Amniotic stem cell (primary cell): ENCODE measurements at places on chromosomes 3 and 15.

GRCh38 chr3:58766587-58767282 is 100.2 kb upstream of the FAM3D start:
- DNase-seq = no peak

- no peak for DNase-seq
These were observed 62.2 kb downstream of the CASR start for GRCh38 chr3:122245513-122246174.

- no peak for DNase-seq
These were observed 73.5 kb downstream of the EDEM1 start for GRCh38 chr3:5260992-5261501.

- DNase-seq = no peak
These were observed 74.8 kb downstream of the SCN5A start for GRCh38 chr3:38574411-38575278.

DNA sequence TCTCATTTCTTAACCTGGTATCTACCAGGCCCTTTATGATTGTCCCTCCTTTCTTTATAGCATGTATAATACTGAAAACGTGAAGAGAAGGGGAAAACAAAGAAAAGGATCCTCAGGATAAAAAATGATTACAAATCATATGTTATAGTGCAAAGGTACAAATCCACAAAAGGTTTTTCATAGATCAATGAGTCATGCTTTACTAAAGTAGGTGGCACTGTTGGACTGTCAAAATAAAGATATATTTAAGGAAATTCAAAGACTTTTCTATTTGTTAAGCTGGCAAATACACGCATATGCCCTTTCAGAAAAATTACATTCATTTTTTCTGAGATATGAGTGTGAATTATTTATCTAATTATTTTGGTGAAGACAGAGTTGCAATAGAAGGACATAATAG is 151.6 kb downstream of the CADM2 start:
- no peak for DNase-seq

GRCh38 chr3:155254445-155254844 is 39.0 kb downstream of the STRIT1 start:
- no peak for DNase-seq

DNA sequence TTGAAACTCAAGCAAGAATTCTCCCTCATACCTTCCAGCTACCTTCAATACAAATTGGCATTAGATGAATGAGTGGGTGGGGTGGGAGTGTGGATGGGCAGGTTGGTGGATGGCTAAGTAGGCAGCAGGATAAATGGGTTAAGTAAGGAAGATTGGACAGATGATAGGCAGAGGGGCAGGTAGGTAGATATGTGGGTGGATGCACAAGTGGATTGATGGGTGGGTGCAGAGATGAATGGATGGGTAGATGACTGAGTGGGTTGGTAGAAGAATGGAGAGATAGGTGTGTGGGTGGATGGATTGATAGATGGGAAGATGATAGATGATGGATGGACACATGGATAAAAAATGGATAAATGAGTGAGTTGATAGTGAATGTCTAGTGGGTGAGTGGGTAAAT is 27.6 kb downstream of the VIPR1 start:
- no peak for DNase-seq

DNA sequence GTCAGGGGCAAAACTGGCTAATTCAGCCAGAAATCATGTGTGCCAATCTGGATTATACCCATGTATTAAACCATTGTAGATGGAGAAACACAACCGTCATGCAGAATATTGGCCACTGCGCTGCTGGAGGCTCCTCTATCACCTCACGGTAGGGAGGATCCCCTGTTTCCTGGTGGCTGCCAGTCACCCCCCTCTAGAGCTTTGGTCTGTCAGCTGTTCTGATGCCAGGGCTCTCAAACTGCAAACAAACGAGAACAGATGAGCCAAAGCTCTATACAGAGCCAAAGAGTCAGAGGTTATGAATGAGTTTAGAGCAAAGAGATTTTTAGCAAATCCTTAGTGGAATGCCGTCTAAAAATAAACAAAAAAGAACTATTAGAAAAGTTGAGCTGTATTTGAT is 62.5 kb downstream of the IL20RB start:
- DNase-seq = no peak

GRCh38 chr15:80970658-80971057 is 19.0 kb downstream of the MESD start:
- no peak for DNase-seq

DNA sequence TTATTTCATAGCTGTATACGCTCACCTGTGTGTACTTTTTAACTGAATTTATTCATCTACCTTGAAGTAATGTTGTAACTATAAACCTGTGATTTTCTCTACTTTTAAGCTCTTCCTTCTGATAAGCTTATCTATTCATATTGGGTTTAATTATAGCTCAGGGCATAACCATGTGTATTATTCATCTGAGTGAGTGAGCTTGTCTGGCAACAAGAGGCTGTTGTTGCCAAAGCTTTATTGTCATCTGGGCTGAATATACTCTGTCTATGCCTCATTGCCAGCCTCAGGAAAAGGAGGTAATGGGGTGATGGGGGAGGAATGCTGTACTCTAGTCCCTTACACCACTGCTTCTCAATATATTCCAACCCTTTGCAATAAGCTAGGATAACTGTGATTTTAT is 292.4 kb downstream of the UBE2E2 start:
- DNase-seq = no peak

DNA sequence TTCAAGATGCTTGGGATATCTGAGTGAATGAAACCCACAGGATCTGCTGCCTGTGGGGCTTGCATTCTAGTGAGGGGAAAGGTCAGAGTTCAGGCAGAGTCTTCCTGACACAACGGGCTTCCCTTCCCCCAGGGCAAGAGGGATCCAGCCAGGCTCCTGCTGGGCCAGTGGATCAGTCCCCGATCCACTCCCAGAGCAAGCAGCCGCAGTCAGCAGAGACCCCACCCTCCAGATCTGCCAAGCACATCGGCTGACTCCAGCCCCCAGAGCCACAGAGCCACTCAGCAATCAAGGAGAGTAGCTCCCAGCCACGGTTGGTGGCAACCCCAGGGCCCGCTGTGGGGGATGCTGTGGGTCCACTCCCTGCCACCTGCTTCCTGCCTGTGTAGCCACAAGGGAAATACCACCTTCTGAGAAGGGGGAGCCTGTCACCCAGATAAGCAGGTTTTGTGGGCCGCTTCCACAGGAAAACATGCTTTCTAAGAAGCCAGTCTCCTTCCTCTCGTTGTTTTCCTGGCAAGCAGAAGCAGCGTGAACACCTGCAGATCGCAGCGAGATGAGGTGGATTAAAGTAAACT is 44.9 kb downstream of the CPN2 start:
- no peak for DNase-seq

GRCh38 chr15:51085764-51086163 is 8.9 kb downstream of the TNFAIP8L3 start:
- no peak for DNase-seq

GRCh38 chr3:13018561-13019242 is 54.5 kb downstream of the IQSEC1 start:
- no peak for DNase-seq

DNA sequence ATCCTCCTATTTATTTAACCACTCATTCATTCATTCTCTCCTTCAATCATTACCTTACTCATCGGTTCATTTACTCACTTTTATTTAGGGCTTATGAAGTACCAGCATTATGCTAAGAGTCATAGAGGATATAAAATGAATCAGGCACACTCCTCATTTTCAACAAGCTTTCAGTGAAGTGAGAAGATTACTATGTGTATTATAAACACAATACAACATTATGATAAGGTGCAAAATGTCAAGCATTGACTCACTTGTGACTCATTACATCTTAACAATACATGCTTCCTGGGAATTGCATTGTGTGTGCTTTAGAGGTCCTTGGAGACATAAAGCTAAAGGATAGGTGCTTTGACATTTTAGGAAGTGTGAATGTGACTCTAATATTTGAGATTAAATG is 60.4 kb downstream of the PLAAT1 start:
- DNase-seq = no peak

- DNase-seq = no peak
These were observed 258.2 kb downstream of the SOX2 start for GRCh38 chr3:181969925-181970324.

- DNase-seq = no peak
These were observed 747.6 kb downstream of the NAALADL2 start for GRCh38 chr3:175606650-175607318.

DNA sequence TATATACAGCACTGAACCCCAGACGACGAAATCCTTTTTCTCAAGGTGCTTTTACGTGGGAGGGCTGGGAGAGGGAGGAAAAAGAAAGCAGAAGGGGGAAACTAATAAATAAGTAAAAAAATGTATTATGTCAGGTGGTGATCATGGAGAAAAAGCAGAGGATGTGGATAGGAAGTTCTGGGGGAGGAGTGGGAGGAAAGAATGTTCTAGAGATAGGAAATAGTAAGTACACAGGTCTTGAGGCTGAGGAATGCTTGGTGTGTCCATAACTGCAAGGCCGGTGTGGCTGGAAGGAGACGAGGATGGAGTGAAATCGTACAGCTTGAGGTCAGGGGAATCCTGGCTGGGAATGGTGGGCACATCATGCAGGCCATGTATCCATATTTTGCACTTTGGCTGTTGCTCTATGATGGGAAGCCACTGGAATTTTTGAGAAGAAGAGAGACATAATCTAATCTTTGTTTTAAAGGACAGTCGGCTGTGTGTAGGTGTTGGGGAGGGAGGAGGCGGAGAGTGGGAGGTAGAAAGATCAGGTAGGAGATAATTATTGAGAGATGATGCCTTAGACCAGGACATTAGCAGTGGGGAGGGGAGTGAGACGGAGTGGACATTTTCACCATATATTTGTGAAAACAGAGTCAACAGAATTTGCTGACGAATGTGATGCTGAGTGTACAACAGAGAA is 1.8 kb upstream of the UBE2E2 start:
- no peak for DNase-seq

DNA sequence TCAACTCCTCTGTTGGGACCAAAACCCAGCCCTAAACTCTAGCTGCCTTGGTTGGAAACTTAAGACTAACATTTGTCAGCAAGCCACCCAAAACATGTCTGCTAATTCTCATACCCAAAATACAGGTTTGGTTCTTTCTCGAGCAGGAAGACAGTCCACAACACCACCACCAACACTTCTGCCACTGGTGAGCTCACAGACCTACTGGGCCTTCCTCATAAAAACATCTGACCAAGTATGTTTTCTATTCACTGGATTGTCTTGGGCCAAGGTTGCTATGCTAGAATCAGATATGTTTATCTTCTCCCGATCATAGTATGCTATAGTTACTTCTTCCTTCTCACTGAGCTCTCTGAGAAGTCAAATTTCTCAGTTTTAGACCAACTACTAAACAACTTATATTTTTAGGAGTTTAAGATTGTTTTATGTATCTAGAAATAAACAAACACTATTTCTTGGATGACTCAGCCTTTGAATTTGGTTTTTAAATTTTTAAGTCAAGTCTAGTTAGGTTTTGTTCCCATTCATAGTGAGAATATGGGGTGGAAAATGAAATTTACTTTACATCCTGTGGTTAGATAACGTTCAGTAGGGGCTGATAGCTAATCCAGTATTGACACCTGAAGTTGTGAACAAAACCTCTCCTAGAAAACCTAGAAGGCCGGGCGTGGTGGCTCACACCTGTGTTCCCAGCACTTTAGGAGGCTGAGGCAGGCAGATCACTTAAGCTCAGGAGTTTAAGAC is 360.5 kb downstream of the RSL24D1 start:
- no peak for DNase-seq

DNA sequence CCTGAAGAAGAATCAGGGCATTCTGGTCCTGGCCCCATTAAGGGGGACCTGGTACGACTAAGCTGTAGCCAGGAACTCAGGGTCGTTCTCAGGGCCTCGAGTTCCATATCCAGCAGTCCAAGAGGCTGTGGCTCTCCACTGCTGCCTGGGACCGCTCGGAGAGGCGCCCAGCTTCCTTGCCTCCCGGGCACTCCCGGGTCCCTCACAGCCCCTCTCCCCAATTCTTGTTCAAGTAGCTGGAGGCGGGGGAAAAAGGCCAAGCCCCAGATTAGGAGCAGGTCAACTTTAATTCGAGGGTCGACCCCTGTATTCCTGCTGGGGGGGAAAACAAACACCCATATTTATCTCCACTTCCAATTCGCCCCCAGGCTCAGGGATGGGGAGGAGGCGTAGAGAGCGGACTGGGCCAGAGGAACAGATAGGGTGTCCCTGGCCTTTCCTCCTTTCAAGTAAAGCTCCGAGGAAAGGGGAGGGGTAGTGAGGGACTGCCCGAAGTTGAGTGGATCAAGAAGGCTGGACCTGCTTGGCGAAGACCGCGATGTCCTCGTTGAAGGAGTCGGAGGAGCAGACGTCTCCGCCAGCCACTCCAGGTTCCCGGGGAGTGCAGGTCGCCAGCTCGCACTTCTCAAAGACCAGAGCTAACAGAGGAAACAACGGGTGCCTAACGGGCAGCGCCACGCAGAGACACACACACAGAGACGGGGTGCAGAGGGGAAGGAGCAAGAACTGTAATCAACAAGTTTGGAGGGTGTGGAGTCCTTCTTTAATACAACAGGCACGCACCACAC is 4.4 kb downstream of the MEIS2 start:
- no peak for DNase-seq

DNA sequence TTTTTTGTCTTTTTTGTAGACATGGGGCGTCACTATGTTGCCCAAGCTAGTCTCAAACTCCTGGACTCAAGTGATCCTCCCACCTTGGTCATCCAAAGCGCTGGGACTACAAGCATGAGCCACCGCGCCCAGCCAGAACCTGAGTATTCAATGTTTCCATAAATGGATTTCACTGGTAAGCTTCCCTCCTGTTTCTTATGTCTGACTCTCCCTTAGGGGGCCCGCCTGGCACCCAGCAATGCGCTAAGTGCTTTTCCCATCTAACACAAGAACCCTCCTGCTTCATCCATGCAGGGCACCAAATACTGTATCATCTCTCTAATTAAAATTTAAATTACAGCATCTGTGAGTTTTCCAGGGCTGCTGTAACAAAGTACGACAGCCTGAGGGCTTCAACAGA is 44.9 kb downstream of the KLF15 start:
- no peak for DNase-seq

GRCh38 chr3:148968321-148968720 is 23.0 kb upstream of the GYG1 start:
- DNase-seq = no peak

DNA sequence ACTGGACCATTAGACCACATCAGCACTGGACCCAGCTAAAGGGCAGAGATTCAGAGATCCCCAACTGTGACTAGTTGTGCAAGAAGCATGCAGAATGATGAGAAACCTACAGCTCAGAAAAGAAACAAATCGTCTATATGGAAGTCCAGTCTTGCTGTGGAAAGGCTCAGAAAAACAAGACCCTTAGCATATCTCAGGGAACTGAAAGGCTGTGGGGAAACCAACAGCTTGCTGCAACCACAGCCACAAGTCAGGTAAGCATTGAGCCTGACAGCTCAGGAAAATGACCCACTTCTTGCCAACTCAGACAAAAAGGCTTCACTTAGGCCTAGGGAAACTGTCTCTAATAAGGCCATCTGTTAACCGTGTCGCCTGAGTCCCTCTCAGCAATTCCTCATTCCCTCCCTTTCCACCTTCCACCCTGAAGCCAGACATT is 145.6 kb downstream of the LSAMP start:
- no peak for DNase-seq

GRCh38 chr15:59838900-59839299 is 149.8 kb upstream of the BNIP2 start:
- DNase-seq = no peak
